Activated CD4-positive, alpha-beta T cell treated with anti-CD3 and anti-CD28 coated beads, Interleukin-2, Interleukin-4, amounts not matched to agents 100 ng/mL and 50 ng/mL, durations not matched to agents 16 hours and 8 hours (primary cell): ENCODE measurements at places on chromosomes 12 and 14.

DNA sequence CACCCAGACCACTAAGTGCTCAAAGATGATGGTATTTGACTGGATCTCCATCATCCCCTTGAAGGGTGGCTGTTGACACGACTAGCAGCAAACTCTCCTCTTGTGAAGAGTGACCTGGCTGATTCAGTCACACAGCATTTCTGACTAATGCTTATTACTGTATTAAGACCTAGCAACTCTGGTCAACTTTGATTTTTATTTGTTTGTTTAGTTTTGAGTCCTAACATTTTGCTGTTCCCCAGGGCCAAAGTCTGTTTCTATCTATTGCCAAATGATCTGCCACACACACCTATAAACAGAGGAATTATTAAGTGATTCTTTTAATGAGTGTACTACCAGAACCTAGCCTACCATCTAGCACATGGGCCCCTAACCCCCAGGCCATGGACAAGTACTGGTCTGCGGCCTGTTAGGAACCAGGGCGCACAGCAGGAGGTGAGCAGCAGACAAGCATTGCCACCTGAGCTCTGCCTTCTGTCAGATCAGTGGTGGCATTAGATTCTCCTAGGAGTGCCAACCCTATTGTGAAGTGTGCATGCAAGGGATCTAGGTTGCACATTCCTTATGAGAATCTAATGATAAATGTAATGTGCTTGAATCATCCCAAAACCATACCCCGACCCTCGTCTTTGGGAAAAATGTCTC is 120.0 kb downstream of the RPS6KA5 start:
- DNase-seq, result no peak

GRCh38 chr12:34033628-34034296 is 11.5 kb downstream of the ALG10 start:
- DNase-seq, result peak; percentile 33

- no peak for DNase-seq
Measured at GRCh38 chr14:51504669-51505068, 147.0 kb upstream of the FRMD6 start.

- DNase-seq, result no peak
Measured at GRCh38 chr14:83594874-83595273, 1935.1 kb upstream of the FLRT2 start.

GRCh38 chr14:68846466-68846865 is 53.6 kb upstream of the ZFP36L1 start:
- no peak for DNase-seq

DNA sequence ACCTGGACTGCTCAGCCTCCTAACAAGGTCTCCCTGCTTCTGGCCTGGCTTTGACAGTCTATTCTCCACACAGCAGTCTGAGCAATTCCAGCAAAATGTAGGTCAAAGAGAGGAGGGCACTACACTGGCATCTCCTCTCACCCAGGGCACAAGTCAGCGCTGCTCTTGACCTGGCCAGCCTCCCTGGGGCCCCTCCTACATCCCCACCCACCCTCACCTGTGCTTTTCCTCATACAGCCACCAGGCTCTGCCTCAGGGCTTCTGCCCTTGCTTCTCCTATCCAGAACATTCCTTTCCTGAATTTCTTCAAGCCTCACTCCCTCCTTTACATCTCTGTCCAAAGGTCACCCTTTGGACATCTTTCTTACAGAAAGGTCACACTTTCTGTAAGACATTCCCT is 33.7 kb downstream of the GALNT4 start:
- no peak for DNase-seq

DNA sequence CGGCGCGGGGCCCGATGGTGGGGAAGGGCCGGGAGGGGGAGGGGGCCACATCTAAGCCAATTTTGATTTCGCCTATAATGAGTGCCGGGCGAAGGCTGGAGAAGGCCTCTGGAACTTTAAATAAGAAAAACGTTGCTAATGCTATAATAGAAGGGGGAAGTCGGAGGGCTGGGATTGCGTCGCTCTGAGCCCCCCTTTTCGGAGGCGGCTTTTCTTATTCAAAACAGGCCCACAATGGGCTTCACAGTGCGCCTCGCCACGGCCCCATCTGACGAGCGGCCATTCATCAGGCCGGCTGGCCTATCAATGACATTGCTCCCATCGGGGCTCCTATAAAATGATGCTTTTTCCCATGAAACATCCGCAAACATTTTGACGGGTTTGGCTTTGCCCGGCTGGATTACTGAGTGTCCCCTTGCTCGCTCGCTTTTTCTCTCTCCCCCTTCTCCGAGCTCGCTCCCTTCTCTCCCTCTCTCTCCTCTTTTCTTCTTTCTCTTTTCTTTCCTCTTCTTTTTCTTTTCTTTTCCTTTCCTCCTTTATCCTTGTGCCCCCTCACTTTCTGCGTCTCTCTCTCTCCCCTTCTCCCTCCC is at the start of gene RFX4:
RFX4 (plus strand) TSS at position 364 of the 590 bp plus-strand sequence. CDS start 317 bp downstream, outside the sequence.
- no peak for DNase-seq

GRCh38 chr12:79843978-79844377 is 90.9 kb downstream of the PPP1R12A start:
- DNase-seq, result no peak

- peak; percentile 50 for DNase-seq
Measured at GRCh38 chr12:46458500-46459102, 86.0 kb upstream of the SLC38A2 start.

GRCh38 chr12:131142891-131143657 is 189.4 kb downstream of the ADGRD1 start:
- no peak for DNase-seq

- no peak for DNase-seq
Measured at GRCh38 chr12:41509271-41510055, 321.3 kb downstream of the PDZRN4 start.

DNA sequence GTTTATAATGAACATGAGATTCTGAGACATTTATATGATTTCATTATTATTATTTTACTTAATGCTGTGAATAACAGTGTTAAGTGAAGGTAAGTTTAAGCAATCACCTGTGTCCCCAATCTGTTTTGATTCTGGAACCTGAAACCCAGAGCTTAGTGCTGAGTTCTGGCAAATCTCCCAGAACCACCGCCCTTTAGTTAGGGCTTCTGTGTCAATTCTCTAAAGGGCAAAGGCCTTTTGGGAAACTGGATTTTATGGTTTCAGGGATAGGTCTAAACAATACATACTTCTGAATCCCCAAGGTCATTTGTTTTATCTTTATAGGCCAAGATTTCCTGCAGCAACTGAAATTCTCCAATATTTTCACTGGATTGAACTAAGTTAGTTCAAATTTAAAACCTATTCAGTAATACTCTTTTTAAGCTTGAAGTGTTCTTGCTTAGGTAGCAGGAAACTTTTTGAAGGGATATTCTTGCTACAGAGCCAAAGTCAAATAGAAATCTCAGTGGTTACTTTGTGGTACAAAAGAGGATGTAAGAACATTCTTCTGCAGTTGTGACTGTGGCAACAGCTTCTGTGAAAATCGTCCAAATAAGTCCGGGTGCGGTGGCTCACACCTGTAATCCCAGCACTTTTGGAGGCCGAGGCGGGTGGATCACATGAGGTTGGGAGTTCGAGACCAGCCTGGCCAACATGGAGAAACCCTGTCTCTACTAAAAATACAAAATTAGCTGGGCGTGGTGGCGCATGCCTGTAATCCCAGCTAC is 10.0 kb upstream of the PKP2 start:
- DNase-seq, result peak; percentile 55

DNA sequence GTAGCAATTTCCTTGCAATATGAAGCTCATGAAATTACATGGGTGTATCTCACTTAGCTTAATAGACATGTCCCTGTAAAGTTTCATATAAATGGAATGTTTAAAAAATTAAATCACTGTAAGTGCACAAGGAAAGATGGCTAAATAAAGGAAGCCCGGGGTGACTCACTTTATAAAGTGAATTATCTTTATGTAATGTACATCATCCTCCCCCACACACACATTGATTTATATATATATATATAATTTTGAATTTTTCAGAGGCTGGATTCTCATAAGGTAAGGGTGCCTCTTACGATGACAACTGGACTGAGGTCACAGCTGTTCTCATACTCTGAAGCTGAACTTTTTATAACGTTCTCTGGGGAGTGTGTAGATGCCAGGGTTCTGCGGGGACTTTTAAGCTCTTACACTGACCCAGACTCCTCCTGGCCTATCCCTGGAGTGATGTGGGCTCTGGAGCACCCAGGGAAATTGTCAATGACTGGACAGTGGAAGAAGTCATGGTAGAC is 108.7 kb upstream of the HIF1A start:
- DNase-seq, result no peak

- no peak for DNase-seq
Measured at GRCh38 chr12:6653342-6653741, 6.1 kb upstream of the ACRBP start.

GRCh38 chr12:132471011-132471857 is 18.7 kb upstream of the FBRSL1 start:
- DNase-seq, result no peak

GRCh38 chr12:15811214-15812127 is 22.3 kb upstream of the EPS8 start:
- no peak for DNase-seq

GRCh38 chr12:105888696-105889095 is 250.1 kb downstream of the NUAK1 start:
- DNase-seq, result no peak

DNA sequence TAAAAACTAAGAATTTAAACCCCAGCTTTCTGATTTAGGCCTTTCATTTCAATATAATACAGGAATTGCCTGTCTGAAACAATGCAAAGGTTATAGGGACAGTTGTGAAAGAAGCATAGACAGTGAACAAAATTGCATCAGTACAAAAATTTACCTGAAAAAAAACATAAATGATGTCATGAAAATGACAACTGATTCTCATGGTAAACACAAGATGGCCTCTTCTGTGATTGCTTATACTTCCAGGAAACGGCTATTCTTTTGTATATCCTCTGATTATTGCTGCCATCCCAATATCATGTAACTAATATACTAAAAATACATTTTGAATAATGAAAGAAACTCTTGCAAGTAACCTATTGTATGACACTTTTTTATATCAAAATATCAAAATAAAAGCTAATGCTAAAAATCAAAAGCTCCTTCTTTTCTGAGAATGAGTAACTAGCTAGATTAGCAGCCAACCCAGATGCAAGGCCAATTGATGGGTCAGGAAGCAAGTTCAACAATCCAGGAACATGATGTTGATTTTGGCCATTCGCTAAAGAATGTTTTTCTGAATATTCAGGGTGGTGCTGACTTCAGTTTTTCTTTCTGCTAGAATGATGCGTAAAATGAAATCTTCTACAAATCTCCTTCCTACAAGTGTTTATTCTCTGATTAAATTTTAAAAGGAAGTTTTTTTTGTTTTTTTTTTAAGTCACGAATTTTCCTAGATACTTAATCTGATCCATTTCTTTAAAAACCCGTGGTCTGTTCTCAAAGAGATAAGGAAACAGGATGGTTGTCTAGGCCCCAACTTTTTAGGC is 83.6 kb downstream of the ALX1 start:
- no peak for DNase-seq

GRCh38 chr14:68807987-68808386 is 15.1 kb upstream of the ZFP36L1 start:
- DNase-seq, result no peak

DNA sequence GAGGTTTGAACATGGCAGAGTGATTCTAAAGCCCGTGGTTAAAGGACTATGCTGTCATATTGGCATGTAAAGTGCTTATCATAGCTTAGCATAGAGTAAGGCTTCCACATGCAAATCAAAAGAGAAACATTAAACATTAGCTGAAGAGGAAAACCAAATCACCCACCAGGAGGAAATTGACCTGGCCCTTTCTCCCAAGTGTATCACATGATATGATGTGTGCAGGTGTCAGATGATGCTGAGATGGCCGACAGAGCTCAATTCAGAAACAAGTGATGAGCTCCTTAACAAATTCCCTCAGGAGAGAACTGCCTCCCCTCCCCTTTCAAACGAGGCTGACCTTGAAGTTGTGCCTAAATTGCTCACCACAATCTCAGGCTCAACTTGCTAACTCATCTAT is 217.1 kb upstream of the BTG1 start:
- no peak for DNase-seq

DNA sequence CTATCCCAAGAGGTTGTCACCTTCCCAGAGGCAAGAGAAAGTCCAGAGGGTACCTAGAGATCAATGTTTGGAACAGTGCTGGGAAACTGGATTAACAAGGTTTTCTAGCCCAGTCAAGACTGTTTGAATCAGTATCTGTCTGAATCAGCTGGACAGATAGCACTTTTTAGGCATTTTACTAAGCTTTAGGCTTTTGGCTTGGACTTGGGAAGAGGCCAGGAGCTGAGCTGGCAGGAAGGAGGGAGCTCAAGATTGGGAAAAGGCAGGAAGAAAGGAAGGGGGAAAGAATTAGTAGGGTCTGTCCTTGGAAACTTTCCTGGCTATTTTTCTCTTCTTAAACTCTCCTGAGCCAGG is 8.3 kb downstream of the IKZF4 start:
- no peak for DNase-seq

DNA sequence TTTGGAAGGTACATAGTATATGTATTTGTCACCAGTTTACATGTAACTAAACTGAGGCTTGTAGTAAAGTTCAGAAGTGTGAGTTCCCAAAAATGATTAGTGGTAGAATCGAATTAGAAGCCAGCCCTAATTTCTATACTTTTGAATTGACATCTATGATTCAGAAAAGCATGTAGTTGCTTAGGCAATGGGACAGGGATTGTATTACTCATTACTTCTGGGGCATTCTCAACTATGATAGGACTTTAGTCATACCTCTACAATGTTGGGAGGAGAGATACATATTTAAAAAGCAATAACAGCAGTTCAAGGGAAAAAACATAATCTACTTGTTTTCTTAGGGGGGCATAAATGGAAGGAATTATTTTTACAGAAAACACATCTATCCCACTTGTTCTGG is 277.9 kb upstream of the E2F7 start:
- no peak for DNase-seq

DNA sequence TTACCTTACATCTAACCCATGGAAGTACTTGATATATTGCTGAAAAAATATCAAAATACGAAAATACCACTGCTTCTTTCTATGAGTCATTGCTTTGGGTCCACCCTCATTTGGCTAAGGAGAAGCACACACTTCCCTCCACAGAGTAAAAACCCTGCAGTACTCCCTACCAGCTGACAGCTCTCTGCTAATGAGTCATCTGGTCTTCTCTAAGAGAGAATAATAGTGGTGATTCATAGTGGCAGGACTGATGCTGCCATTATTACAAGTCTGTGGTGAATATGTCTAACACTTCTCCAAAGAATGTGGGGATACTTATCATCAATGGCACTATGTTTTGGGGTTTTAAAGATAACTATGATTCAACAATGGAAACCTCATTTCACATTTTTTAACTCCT is 90.7 kb downstream of the PPFIA2 start:
- peak; percentile 63 for DNase-seq

- DNase-seq, result no peak
Measured at GRCh38 chr12:103241184-103241583, 254.6 kb downstream of the C12orf42 start.

- DNase-seq, result no peak
Measured at GRCh38 chr14:61347826-61348443, 26.6 kb downstream of the PRKCH start.

GRCh38 chr12:117188961-117189724 is 1.1 kb downstream of the FBXO21 start:
- no peak for DNase-seq

GRCh38 chr12:128644664-128645296 is 179.0 kb downstream of the SLC15A4 start:
- peak; percentile 19 for DNase-seq
